Right hindlimb (tissue), 1 donor: ENCODE measurements at places on chromosomes 2 and 18.
A peak's percentile ranks its signal among the peaks of the same experiment; 100 is the strongest.

DNA sequence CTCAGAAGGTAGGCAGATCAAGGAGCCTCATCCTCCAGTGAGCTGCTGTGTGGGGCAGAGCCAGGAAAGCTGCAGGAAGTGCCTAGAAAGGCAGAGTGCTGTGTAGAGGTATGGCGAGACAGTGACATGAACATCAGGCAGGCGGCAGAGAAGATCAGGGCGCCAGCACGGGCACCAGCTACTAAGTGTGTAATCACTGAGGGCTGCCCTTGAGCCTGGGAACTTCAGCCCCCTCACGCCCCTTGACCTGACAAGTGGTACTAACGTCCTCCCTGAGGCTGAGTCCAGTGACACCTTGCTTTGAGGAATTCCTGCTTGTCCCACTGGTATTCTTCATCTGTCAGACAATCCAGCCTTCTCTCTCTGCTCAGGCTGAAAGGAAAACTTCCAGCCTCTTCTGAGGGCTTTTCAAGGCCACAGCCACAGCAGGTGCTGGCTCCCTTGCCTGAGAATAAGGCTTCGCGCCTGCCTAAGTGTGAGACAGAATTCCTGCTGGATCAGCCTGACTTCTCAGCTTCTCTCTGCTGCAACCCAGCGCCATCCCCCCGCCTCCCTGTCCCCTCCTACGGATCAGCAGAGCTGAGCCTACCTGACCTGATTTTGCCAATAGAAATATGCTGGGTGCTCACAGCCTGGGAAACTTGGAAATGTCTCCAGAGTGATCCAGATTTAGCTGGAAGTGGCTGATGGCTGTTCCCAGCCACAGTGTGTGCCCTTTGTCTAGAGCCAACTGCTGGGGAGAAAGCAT is 148.0 kb downstream of the SMAD7 start:
- DNase-seq, result peak; percentile 18

DNA sequence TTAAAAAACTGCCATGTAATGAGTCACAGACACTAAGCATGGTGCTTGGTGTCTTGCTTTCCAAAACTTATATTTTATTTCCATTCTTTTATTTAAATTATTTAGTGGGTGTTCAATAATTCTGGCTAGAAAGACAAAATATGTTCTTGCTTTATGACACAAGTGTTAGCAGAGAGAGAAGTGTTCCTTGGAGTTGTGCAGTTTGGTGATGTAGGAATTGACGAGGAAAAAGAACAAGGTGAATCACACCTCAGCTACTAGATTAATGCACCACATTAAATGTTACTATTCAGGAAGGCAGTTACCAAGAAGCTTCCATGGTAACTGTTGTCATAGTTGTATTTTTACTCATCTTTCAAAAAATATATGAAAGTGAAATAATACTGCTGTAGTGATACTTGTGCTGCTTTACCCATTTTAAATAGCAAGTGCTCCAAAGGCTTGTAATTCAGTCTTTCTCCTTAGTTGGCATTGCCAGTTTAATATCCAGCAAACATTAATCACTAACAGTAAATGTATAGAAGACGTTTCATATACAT is 28.3 kb downstream of the ADAM23 start:
- no peak for DNase-seq

DNA sequence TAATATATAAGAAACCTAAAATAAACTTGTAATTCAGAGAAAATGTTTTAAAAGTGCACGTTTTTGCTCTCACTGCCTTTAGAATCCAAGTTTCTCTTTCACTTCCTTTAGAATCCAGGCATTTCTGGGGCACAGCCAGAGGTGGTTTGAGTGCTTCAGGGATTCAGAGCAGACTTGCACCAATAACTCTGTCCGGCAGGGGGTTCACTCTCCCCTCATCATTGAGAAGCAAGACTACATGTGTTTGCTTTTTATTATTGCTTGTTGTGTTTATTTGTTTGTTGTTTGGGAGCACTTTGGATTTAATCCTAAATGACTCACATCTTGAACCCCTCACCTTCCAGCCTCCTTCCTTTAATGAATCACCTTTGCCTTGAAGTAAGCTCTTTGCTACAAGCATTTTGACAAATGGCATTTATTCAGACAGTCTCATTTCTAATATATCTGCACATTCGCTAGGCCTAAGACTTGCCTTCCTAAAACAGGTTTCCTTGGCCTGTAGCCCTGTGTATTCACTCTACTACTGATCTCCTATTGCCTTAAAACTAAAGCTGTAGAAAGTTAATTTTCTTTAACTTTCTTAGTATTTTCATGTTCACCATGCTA is 233.5 kb upstream of the ATP5MC3 start:
- peak; percentile 83 for DNase-seq

DNA sequence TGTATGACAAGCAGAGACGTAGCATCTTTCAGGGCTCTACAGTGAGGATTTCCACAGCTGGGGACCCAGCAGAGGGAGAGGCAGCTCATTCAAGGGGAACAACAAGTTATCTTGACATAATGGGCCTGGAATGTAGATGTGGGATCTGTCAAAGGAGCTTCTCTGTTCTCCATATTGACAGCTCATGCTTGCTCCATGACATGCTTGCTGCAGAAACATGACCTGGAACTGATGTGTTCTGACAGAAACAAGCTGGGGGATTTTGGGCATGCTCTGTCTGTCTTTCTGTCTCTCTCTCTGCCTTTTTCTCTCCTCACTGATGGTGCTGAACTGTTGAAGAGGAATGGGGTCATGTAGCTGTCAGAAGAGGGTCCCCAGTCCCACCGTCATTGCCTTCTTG is 79.6 kb downstream of the MMADHC start:
- no peak for DNase-seq

DNA sequence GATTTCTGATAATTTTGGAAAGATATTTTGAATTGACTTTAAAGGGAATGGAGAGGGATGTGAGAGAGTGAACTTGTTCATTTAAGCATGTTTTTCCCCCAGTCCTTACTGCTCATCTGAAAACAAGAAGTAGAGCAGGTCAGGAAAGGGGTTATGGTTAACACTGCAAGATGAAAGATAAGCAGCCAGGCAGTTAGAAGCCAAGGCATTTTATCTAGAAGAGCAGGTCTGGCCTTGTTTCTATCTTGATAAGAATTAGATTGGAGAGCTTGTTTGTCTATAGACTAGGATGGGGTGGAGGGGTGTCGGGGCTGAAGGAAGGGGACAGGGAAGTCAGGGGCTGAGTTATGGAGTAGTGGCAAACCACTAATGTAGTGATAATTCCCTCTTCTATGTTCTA is 171.6 kb downstream of the IKZF2 start:
- no peak for DNase-seq

- no peak for DNase-seq
Observed at GRCh38 chr2:19796035-19796695, 105.6 kb downstream of the TTC32 start.

DNA sequence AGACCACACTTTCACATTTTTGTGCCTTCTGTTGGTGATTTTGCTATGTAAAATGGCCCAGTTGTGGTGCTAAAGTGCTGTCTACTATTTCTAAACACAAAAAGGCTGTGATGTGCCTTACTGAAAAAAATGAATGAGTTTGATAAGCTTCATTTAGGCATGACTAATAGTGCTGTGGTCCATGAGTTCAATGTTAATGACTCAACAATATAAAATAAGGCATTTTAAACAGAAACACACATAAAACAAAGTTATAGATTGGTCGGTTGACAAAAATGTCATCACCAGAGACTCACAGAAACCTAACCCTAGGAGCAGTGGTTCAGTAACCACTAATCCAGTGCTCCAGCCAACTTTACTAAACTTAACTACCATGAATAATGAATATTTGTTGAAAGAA is 160.0 kb downstream of the DNAH6 start:
- DNase-seq, result no peak

GRCh38 chr18:35495536-35496314 is 2.0 kb downstream of the INO80C start:
- no peak for DNase-seq

GRCh38 chr2:213627054-213627710 is 342.9 kb downstream of the SPAG16 start:
- no peak for DNase-seq

- DNase-seq, result no peak
Observed at GRCh38 chr2:8264981-8265380, 416.9 kb upstream of the ID2 start.

- DNase-seq, result no peak
Observed at GRCh38 chr18:33906046-33906445, 318.7 kb downstream of the NOL4 start.

GRCh38 chr2:65026154-65026553 is 30.1 kb upstream of the CEP68 start:
- DNase-seq, result no peak

- DNase-seq, result peak; percentile 7
Observed at GRCh38 chr2:130837811-130838565, 1.3 kb downstream of the ARHGEF4 start.

GRCh38 chr2:37800176-37800858 is 124.8 kb upstream of the RMDN2 start:
- DNase-seq, result no peak

GRCh38 chr2:205769495-205769850 is 87.2 kb downstream of the NRP2 start:
- no peak for DNase-seq

- no peak for DNase-seq
Observed at GRCh38 chr2:125870264-125870663, 785.7 kb upstream of the GYPC start.

- DNase-seq, result no peak
Observed at GRCh38 chr2:72581560-72582181, 244.2 kb downstream of the EXOC6B start.

GRCh38 chr2:5736050-5736449 is 43.9 kb downstream of the SOX11 start:
- DNase-seq, result no peak

GRCh38 chr2:205868053-205868452 is 185.8 kb downstream of the NRP2 start:
- DNase-seq, result no peak

DNA sequence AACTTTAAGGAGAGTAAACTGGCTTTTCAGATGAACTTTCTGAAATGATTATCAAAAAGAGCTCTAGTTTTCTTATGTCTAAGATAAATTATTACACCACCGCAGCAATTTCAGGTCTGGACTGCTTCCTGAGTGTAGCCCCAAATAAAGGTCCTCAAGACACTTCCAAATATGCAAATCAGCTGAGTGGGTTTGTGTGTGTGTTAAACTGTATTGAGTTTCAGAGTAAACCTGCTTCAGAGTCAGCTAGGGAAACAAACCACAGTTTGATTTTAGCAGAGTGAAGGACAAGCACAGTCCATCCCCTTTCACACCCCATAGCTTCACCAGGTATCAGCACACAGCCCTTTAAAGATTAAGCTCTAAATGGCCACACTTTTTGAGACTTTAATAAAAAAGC is 168.7 kb downstream of the NRXN1 start:
- DNase-seq, result no peak

DNA sequence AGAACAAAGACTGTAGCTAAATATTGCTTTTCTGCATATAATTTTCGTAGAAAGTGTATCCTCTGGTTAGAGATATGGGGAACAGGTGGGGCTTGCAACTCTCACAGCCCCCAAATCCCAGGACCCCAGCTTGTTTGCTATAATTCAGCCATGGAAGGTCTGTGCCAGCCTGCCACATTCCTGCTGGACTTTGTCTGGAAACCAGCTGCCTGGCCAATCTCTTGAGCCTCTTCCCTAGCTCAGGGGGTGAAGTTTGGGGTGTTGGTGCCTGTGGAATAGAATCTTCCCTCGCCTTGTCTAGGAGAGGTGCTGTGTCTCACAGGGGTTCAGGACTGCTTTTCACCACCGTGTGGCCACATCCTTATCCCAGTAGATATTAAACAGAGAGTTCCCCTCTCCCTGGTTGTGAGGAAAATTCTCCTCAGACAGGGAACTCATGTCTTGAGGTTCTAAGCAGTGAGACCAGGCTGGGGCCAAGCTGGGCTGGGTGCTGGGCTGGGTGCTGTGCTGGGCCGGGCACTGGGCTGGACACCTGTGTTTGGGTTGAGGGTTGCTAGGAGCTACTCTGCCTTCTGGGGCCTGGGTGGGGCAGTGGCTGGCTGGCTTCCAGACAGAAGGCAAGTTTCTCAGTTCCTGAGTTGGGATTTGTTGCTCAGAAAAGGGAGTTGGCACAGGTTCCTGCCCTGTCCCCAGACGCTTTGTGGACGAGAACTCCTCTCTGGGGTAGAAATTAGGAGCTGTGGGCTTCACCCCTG is 12.3 kb downstream of the TOGARAM2 start:
- DNase-seq, result no peak

- DNase-seq, result peak; percentile 51
Observed at GRCh38 chr18:51195451-51196117, 1.9 kb downstream of the MEX3C start.

GRCh38 chr2:174839662-174840061 is 75.4 kb upstream of the CHRNA1 start:
- DNase-seq, result no peak

DNA sequence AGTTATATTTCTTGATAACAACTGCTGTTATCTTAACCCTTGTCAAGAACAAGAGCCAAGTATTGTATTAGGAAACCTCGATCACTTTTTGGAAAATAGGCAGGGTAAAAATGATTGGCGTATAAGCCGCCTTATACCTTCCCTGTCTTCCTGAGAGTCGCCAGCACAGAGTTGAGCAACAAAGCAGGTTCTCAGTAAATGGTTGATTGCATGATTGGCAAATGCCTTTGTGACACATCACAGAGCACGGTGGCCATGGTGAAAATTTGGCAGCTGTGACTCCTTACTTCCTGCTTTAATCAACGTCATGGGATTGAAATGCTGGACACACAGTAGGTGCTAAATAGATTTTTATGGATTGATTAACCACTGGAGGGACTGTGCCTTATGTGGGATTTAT is 3.9 kb upstream of the KLHL29 start:
- DNase-seq, result no peak

GRCh38 chr2:181658444-181658843 is 1.5 kb upstream of the CERKL start:
- DNase-seq, result no peak

DNA sequence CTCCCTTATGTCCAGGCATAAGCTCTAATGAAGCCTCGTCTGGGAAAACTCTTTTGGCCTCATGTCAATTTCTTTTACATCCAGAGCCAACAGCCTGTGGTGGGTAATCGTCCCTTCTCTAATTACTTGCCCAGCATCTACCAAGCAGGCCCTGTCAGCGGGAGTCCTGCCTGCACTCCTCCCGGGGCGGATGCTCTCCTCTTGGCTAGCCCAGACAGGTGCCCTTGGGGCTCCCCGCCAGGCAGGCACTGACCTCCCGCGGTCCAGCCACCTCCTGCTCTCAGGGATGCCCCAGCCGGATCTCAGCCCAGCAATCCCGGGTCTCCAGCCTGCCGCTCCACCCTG is 74.2 kb downstream of the NCAPH start:
- no peak for DNase-seq

GRCh38 chr2:177391822-177392372 is 676 bp upstream of the AGPS start:
- DNase-seq, result no peak

DNA sequence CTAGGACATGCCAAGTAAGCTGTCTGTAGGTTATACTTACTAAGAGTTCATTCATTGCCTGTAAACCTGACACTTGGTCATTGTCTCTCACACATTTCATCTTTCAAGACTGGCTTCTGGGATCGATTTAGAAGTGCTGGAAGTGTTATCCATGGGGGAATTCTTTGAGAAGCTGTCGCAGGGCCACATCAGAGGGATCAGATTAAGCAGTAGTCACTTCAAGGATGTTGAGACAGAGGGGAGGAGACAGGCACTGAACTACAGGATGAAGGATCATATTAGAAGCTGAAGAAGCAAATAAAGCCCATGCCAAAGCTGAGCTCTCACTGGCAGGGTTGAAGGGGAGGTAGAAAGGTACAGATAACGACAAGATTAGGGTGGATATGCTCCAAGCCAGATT is 49.0 kb downstream of the CDK15 start:
- DNase-seq, result no peak

GRCh38 chr2:6764968-6765723 is 100.6 kb downstream of the CMPK2 start:
- no peak for DNase-seq
